Esophagus (tissue), 2 donors: ENCODE measurements at places on chromosomes 13 and 19. TPM values are rescaled to one million over a fixed set of nuclear protein-coding genes. Genes with fewer than 3 reads are reported as not detected.

ZNF85 gene
- polyA plus RNA-seq, result 3.0 TPM

CPAMD8 gene
- polyA plus RNA-seq, result 1.9 TPM

CNMD gene
- not detected for polyA plus RNA-seq

SIGLEC11 gene
- 0.16 TPM for polyA plus RNA-seq

MAST3 gene
- 2.5 TPM for polyA plus RNA-seq

TSSK6 gene
- 1.2 TPM for polyA plus RNA-seq

KIR3DL2 gene
- polyA plus RNA-seq, result 0.04 TPM

GARIN5A gene
- polyA plus RNA-seq, result 1.3 TPM

ADGRE3 gene
- 0.07 TPM for polyA plus RNA-seq

CDC42EP5 gene
- 13.1 TPM for polyA plus RNA-seq

CBLC gene
- 39.4 TPM for polyA plus RNA-seq

KPNA3 gene
- 11.7 TPM for polyA plus RNA-seq

PSG4 gene
- polyA plus RNA-seq, result 1.6 TPM

EFNA2 gene
- polyA plus RNA-seq, result 0.39 TPM

CLEC4M gene
- polyA plus RNA-seq, result 0.04 TPM

DCT gene
- 0.02 TPM for polyA plus RNA-seq
